ENCODE measurements at places on chromosomes 5 and 9.

- DNase-seq: no peak
These were observed 372.7 kb upstream of the PTGER4 start for GRCh38 chr5:40306869-40307487.

DNA sequence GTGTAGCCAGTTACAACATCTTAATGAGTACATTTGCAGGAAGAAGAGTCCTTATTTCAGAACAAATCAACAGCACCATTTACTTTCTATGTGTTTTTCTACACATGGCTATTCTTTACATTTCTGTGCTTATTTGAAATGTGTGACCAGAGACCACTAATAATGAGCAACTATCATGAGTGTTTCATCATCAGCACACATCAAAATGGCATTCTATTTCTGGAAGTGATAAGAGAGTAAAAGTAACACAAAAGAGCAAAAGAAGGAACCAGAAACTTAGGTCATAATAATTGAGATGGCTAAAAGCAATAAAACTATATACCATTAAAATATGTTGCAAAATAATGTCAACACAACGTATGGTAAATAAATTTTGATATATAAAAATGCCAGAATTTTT, 159.7 kb downstream of the PBX3 start:
- no peak for DNase-seq

DNA sequence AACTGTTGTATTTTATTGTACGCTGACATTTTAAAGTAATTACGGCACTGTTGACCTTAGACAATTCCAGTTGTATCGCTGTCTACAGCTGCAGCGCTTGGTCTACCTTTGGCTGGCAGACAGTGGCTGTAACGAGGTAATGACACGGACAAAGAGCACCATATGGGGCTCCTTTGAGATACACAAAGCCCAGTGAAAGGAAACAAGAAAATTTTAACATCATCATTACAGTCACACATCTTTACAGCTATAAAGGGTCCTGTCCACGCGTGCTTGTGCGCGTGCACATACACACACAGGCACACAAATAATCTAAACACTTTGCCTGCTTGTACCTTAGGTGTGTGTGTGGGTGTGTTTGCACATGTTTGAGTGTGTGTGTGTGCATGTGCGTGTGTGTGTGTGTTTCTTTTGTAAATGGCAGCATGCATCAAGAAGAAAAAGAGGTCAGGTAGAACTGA, 946.0 kb downstream of the NR2F1-AS1 start:
- no peak for DNase-seq

- DNase-seq: no peak
These were observed 170.4 kb downstream of the PIK3R1 start for GRCh38 chr5:68385936-68386335.

GRCh38 chr9:100890321-100890720, 138.2 kb upstream of the PLPPR1 start:
- no peak for DNase-seq

DNA sequence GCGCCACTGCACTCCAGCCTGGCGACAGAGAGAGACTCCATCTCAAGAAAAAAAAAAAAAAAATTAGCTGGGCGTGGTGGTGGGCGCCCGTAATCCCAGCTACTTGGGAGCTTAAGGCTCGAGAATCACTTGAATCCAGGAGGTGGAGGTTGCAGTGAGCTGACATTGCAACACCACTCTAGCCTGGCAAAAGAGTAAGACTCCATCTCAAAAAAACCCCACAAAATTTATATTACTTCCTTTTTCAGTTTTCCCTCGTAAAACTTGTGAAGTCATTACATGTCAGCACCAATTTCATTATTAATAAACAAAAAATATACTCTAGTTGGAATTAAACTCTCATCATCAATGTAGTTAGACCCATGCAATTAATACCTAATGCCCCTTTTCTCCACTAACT, 43.9 kb downstream of the SHLD3 start:
- no peak for DNase-seq

DNA sequence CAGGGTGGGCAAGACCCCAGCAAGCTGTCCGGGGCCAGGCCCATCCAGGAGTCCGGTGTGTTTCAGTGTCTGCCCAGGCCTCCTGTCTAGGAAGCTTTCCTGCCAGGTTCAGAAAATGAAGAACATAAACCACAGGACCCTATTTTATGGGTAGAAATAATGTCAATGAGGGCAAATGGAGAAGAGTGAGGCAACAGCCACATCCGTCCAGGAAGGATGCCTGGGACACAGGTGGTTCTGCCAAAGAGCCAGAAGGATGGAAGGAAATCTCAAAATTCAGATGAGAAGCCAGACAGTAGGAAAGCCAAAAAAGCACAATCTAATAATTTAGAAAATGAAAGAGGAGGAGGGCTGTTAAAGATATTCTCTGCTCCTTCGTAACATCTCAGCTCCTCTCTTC, 262.3 kb downstream of the AUH start:
- DNase-seq: no peak

DNA sequence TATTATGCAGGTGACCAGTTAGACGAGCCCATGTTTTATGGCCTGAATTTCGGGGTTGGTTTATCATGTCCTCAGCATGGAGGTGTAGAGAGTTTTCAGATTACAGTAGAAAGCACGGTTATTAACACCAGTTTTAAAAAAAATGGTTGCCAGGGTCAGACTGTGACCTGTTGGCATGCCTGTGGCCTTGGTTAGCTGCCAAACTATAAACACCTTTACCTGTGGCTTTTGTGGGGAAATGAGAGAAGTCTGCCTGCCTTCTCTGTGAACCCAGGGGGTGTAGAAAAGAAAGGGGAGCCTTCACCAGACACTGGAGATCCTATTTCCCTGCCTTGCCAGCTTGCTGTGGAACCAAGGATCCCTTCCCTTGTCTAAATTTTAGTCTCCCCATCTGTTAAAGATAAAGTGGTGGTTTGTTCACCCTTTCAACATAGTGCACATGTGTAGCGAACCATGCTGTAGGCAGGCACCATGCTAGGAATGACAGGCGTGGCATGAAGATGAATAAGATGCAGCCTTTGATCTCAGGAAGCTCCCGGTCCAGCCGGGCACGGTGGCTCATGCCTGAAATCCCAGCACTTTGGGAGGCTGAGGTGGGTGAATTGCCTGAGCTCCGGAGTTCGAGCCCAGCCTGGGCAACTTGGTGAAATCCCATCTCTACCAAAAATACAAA, 6.1 kb upstream of the PHF19 start:
- DNase-seq: no peak

GRCh38 chr5:88880201-88880600, 2.8 kb downstream of the MEF2C start:
- no peak for DNase-seq

DNA sequence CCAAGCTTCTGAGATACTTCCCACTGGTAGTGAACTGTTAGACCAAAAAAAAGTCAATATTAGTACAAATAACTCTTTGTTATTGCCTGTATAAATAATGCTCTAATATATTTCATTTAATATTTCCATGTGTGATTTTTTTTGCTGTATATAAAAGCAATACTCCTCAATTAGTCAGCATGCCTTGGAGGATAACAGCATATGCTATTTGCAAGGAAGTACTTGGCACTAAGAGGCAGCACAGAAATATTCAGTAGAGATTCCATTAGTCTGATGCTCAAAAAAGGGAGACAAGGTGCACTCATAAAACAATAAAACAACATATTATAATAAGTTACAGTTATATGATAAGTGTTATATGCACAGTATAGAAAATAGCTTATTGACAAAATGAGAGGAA, 296.6 kb upstream of the MPDZ start:
- no peak for DNase-seq

DNA sequence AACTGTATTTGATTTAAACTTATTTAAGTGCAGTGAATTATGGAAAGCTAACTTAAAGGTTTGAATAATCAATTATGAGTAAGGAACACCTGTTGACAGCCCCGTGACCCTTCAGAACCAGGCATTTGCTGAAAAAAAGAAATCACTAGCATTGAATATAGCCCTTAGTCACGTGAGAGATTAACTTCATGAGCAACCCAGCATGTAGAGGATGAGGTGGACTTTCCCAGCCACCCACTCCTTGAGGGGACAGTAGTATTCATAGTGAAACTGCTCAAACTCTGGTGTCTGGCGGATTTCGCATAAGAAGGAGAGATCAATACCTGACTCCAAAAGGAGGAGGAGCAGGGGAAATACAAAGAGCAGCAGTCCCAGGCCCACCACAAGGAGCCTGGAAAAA, 184.8 kb upstream of the RASEF start:
- no peak for DNase-seq

- no peak for DNase-seq
These were observed 159.4 kb upstream of the CCNH start for GRCh38 chr5:87572090-87572489.

DNA sequence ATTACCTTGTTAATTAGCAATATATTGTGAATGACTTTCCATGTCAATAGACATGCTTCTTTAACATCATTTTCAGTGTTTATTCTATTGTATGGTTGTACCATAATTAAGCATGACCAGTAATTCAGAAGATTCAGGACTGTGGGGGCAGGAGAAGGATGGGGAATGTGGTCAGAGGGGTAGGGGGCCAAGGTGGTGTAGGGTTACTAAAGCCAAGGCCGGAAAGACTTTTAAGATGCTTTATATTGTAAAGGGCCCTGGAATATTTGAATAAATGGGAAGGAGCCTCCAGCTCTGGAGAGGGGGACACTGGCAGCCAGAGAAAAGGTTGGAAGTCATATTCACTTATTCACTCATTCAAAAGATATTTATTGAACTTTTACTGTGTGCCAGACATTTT, 115.7 kb downstream of the FGF18 start:
- no peak for DNase-seq

DNA sequence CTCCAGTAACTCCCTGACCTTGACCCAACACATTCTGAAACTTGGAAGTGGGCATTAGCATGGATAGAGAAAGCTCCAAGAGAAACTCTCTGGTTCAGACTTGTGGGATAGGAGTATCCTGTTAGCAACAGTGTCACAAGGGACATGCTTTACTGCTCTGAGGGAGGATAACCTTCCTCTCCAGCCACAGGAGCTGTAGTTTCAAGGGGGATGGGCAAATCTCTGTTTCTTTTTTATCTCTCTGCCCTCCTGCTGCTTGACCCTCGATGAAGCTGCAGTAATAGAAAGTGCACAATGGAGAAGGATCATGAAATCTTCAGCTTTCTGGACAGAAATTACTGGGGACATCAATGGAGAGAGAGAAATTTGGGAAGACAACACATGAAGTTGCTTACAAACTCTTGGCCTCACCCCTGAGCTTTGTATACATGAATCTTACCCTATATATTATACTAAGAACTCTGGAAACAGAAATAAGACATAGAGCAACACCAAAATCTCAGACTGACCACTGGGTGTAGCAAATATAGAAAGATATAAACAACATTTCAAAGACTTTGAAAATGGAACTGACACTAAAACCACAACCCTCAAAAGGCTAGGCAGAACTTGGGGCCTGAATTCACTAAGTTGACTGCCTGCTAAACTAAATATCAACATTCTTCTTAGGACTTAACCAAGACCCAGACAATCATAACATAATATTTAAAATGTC, 471.0 kb upstream of the MEF2C start:
- DNase-seq: no peak

- no peak for DNase-seq
These were observed 112.7 kb upstream of the CLINT1 start for GRCh38 chr5:157971571-157972216.

DNA sequence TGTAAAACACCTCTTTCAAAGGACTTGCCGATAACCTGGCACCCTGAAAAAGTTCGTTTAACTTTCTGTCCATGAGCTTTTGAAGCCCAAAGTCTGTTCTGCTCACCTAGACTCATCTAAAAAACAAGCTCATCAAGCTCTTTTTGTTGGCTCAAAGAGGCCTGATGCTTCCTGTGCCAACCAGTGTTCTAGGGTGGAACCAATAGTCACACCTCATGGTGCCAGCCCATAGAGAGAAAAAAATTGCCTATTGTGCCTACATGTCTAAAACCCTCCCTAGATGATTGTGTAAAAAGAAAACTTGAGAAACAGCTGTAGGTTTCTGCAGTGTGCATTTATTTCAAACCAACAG, 4.7 kb downstream of the SH3RF2 start:
- DNase-seq: no peak

DNA sequence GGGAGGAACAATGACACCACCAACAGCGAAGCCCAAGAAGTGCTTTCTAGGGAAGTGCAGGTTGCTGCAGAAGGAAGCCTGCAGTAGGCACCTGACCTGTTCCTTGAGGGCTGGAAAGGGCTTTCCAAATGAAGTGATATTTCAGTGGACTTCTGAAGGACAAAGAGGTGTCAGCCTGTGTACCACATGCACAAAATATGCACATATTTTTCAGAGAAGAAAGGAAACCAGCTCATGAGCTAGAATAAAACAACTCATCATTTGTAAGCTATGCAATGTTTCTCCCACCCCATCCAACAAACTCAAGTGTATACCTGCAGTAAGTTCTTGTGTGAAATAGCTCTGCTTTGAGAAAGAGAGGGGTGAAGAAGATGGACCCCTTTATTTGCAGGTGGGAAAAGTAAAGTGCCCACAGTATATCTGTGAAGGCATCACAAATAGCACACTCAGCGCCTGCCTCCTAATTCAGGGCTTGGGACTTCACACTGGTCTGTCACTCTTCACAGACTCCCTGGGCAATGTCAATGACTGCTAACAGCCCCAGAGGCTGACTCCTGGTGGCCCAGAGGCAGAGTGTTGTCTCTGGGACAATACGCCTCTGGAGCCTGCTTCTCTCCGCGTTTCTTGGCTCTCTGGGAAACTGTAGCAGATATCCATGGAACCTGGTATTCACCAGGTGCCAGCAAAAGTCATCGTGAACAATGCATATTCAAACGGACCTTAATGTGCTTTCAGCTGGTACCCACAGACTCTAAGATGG, 198.1 kb upstream of the EFNA5 start:
- no peak for DNase-seq

DNA sequence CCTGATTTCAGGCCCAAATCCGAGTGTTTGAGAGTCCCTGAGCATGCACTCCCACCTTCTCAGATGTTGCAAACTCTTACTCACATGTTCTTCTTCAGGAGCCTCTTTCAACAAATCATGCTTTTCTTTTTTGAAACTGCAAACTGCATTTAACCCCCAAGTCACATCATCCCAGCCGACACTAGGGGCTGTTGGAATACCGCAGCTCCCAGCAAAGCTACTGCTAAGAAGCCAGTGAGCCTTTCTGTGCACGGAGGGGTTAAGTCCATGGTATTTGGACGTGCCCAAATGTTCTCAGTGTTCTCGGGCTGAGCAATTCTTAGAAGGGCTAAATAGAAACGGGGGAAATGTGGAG, 282.9 kb downstream of the NFIB start:
- DNase-seq: no peak

- no peak for DNase-seq
These were observed 509 bp downstream of the LVRN start for GRCh38 chr5:115962565-115963402.

GRCh38 chr9:110148891-110149290, 59.1 kb downstream of the C9orf152 start:
- DNase-seq: no peak
